ENCODE measurements at places on chromosomes 11 and 22.

DNA sequence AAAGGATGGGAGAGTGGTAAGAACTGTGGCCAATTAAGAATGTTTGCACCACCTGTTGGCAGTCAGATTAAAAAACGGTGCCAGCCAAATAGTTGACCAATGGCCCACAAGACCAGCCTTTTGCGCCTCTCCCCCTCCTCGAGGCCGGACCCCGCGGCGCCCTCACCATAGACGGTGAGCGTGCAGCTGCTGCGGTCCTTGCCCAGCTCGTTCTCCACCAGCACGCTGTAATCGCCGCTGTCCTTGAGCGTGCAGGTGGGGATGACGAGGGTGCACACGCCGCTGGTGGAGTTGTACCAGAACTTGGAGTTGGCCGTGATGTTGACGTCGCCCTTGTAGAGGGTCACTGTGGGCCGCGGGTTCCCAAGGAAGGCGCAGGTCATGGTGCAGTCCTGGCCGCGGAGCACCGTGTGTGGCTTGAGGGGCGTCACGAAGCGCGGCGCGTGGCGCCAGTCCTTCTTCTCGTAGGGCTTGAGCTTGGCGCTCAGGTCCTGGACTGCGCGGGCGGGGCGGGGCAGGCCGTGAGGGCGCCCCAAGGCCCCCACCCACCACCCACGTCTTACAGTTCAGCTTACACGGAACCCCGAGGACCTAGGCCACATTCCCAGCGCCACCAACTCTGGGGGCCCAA lies 7.2 kb downstream of the TMEM86A start:
- DNase-seq, result no peak

DNA sequence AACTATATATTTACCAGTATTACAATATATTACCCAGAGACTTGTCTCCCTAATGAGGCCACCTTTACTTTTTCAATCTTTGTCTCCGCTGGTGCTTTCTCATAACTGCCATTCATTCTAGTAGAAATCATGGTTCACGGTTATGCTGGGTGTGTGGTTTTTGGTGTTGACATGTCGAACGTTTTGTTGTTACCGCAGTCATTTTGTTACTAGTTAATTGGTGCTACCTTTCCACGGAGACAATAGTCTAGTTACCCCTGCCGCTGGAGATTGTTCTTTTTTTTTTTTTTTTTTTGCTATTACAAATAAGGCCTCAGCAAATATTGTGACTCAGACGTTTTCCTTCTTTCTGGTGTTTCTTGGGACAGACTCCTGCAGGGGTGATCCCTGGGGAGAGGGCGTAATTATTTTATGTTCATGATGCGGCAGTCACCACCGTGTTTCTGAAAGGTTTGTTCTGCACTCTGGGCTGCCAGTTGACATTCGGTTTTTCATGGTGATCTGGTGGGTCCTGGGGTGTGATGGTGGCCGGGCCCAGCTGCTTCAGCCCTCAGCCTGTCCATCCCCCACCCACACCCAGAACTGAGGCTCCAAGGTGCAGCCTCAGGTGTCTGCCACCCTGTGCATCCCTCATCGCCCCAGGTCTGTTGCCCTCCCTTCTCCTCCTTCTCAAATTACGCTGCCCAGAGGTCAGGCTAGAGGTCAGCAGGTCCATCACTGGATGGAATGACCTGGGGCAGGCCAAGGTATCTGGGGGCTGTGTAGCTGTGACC lies 28.6 kb downstream of the LRP5 start:
- no peak for DNase-seq

DNA sequence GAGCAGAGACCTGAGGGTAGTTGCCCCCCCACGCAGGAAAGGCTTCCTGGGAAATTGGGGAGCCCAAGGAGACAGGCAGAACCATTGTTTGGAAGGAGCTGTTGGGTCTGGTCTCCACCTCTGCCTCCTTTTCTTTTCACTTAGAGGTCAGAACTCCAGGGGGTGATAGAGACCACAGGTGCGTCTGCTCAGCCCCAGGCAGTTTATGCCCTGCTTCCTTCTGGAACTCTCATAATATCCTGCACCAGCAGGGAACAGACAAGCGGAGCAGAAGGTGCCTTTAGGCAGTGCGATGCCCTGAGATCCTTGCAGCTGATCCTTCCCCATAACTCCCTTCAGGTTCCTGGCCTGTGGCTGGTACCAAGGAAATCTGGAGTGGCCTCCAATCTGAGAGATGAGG lies 120.2 kb downstream of the NECTIN1 start:
- DNase-seq, result no peak

GRCh38 chr11:86251345-86251744 lies 6.8 kb downstream of the EED start:
- DNase-seq, result no peak

All from stimulated activated CD8-positive, alpha-beta memory T cell treated with anti-CD3 and anti-CD28 coated beads, Interleukin-2, amount 100 ng/mL, for 48 hours (primary cell).